Inflammatory macrophage treated with lipopolysaccharide for 1 hour (primary cell): ENCODE measurements at places on chromosomes 1 and 21.

- peak; percentile 56 for DNase-seq
Observed at GRCh38 chr1:205715628-205716027, 34.4 kb downstream of the NUCKS1 start.

- no peak for DNase-seq
Observed at GRCh38 chr1:175377394-175377793, 184.8 kb upstream of the KIAA0040 start.

DNA sequence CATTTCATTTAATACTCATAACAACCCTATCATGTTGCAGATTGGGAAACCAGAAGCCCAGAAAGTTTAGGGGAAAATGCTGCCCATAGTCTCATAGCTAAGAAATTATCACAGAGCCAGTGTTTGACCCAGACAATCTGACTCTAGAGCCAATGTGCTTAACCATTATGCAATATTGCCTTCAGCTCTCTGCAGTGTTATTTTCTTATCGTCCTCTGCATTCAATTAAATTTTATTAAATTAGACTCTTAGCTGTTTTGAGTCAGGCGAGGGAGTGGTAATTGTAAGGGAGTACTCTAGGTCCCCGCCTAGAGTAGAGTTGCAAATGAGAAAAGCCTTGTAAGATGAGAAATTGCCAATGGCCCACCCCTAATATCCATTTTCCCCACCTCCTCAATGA lies 191.1 kb downstream of the TTLL7 start:
- DNase-seq, result no peak

DNA sequence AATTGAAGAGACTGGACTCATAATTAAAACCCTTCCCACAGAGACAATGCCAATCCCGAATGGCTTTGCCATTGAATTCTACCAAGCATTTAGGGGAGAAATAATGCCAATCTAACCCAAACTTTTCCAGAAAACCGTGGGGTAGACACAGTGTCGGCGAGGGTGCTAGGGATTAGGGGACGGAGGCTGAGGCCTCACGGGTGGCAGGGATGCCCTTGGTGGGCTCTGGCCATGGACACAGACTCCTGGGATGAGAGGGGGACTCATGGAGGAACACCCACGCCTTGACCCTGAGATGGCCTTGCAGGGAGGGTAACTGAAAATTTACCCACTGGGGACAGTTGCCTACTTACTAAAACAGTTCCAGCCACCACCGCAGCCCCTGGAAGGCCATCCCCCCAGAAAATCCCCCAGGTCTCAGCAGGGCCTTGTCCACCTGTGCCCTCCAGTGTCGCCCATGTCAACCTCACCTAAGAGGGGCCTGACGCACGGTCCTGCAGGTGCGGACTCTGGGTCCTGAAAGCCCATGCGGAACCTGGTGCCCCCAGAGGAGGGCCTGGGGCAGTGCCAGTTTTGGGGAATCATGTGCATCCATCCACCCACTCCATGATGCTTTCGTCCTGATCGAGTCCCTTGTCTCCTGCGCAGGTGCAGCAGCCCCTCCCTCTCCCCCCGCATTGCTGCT lies 1.9 kb downstream of the KRTAP10-5 start:
- DNase-seq, result no peak

GRCh38 chr21:38384238-38384560 lies 114.1 kb downstream of the ERG start:
- no peak for DNase-seq

DNA sequence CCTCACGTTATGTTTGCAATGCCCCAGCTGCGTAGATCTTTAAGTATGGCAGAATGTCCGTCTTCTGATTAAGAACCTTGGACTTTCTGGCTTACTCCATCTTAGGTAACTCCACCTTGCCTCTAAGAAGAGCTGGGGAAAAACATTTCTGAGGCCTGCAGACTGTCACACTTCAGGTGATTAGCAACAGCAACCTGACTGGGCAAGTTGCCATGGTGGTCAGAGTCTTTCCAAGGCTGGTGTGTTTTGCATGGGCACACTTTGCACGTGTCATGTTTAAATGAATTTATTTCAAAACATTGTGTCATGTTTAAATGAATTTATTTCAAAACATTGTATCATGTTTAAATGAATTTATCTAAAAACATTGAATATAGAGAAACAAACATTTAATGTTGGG lies 811 bp downstream of the KPRP start:
- DNase-seq, result no peak

DNA sequence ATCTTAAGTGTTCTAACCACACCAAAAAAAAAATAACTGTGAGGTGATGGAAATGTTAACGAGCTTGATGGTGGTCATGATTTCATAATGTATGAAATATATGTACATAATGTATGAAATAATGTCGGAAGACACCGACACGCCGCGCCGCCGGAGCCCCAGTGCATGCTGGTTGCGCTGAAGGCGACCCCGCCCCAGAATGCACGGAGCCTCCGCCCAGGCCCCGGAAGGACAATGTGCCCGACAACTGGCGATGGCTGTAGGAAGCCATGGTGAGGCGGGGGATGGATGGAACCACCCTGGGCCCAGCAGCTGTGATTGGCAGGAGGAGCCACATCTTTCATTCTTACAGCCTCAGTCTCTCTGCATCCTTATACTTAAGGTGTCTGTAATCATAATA lies 7.4 kb downstream of the OR2T10 start:
- DNase-seq, result no peak

GRCh38 chr21:21996891-21997290 lies 998.7 kb downstream of the NCAM2 start:
- DNase-seq, result no peak

DNA sequence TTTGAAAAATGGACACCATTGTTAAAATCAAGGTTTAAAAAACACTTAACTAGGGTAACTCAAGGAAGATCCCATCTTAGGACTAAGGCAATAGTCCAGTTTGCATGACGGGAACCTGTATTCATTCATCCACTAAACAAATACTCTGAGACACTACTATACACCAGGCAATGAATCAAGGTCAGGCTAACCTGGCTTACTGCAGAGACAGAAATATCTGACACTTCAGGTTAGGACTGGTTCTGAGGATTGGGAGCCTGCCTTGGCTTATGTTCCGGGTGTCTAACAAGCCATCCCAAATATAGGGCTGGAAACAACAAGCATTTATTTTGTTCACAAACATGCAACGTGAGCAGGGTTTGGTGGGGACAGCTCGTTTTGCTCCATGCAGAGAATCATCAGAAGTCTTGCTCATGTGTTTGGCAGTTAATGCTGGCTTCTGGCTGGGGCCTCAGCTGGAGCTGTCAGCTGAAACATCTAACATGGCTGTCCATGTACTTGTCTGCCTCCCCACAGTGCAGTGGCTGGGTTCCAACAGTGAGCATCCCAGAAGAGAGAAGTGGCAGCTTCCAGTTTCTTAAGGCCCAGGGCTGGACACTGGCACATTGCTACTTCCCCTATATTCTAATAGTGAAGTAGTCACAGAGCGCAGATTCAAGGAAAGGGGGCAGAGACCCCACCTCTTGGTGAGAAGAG lies 37.0 kb upstream of the CAMK1G start:
- no peak for DNase-seq

DNA sequence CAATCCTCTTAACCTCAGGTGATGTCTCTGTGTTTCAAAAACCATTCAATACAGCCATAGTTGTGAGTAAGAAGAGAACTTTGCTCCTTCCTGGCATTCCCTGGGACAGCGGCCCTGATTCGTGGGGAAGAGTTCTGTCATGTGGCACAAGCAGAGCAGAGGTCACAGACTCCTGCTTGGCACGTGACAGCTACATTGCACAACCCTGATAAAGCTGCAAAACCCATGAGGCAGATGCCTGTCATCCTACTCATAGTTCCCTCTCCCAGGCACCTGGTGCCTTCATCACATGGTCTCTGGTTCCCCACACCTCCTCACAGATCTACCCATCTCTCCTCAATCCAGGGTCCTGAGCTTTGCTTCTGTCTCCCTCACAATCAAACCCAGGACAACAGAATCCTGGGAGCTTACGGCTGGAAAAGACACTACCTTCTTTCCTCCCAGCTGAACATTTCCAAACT lies 70.8 kb downstream of the PLPP3 start:
- DNase-seq, result peak; percentile 67

- no peak for DNase-seq
Observed at GRCh38 chr1:6448749-6449631, 17.0 kb downstream of the TNFRSF25 start.

DNA sequence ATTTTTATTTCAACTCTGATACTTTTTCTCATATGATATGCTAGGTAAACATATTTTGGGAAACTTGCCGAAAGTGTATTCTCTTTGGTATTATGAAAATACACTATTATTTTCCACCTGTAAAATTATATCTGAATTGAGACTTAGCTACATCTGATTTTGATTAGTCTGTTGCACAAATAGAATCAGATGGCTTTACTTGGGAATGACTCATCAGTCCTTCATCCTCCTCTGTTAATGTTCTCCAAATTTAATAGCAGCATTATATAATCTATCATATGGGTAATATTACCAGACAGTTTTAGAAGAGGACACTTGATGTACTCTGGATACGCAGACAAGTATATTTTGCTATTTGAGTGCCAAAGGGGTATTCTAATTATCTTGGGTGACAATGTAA lies 245.3 kb downstream of the CTH start:
- DNase-seq, result no peak

- DNase-seq, result no peak
Observed at GRCh38 chr1:2636733-2637132, 3.9 kb upstream of the MMEL1 start.

GRCh38 chr1:96934282-96934681 lies 212.7 kb downstream of the PTBP2 start:
- DNase-seq, result no peak

GRCh38 chr1:5053744-5054143 lies 399.3 kb downstream of the AJAP1 start:
- DNase-seq, result no peak

GRCh38 chr1:9065213-9065751 lies 4.2 kb downstream of the SLC2A5 start:
- DNase-seq, result no peak

DNA sequence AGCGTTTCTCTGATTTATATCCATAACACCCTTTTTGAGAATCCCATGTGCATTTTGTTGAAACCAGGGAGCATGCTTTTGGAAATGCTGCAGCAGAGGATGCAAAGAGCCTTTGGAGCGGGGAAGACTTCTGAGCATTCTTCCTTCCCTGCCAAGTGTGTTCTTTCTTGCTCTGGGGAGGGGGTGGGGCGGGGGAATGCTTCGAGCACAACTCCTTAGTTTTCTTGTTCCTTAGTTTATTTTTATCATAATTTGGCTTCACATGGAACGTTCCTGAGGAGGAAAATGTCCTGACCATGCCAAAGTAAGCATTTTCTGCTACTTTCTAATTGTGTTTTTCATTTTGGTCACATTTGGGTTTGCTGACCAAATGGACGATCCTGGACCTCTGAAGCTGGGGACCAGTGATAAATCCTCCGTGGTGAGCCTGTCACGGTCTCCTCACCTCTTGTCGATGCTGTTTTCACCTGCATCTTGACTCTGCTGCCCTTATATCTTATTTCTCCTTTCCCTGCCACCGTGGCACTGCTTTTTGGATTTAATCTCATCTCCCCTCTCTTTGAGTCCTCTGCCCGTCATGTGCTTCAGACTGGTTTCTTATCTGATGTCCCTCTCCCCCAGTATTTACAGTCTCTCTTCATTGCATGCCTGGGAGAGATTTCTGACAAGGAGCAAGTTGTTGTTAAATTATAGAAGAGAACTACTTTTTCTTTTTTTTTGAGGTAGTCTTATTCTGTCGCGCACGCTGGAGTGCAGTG lies 2.4 kb downstream of the CTPS1 start:
- no peak for DNase-seq

GRCh38 chr1:5720936-5721335 lies 271.3 kb downstream of the NPHP4 start:
- DNase-seq, result no peak

DNA sequence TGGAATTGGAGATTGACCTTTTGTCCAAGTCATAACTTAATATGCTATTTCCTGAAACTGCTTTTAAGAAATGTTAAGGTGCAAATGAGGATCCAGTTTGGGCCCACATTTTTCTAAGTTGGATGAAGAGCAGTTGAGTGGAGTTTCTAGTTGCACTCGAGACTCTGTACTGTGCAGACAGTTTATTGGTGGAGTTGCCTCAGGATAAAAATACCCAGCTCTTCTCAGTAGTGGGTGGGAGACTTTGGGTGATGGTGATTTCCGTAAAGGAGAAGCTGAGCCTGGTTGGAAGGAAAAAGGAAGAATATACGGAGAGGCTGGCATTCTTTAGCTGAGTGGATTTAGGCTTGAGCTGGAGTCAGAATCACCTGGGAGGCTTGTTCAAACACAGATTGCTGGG lies 49.9 kb downstream of the CAMTA1 start:
- no peak for DNase-seq

DNA sequence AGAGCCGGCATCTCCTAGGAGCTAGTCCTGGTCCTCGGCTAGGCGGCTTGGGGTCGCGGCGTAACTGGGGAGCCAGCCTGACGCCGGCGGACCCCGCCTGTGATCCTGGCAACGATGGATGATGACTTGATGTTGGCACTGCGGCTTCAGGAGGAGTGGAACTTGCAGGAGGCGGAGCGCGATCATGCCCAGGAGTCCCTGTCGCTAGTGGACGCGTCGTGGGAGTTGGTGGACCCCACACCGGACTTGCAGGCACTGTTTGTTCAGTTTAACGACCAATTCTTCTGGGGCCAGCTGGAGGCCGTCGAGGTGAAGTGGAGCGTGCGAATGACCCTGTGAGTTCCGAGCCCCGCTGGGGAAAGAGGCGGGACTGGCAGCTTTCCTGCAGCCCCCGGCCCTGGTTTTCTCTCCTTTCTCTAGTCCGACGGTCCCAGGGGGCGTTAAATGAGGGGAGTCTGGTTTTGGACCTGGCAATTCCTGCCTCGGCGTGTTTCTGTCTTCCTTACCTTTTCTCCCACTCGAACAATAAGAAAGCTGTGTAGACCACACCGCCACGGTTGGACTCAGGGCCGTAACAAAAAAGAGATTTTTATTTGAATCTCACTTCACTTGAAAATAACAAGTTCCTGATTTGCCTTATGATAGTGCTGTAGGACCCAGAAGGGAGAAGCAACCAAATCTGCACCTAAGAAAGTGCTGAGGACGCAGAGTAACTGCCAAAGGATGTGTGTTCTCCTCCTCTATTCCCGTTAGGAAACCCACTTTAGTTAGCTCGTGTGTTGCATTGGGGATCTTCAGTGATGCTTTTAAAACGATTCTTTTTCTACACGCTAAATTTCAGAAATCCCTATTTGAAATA lies at the start of gene SPRTN:
TSS of gene SPRTN (plus strand) at position 24 of the 859 bp plus-strand sequence. CDS start at position 115, 91 bp downstream.
- peak; percentile 13 for DNase-seq

- peak; percentile 13 for DNase-seq
Observed at GRCh38 chr1:157469752-157470675, 82.3 kb downstream of the FCRL5 start.

GRCh38 chr1:23838401-23838866 lies 13.2 kb upstream of the HMGCL start:
- DNase-seq, result peak; percentile 73

DNA sequence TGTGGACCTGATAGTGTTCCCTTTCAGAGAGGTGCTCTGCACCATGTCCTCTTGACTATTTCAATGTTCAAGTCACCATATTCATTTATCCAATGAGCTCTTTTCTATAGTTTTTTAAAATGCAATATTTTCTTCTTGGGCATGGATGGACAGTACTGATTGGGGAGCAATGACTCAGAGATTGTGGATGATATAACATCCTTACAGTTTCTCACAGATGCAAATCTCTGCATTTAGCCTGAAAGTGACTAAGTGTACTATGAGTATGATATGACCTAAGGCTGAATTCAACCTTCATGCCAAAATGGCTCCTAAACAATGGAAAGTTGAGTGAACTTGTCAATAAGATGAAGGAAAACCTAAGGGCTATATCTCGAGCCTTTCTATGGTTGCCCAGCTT lies 36.5 kb downstream of the C4BPA start:
- no peak for DNase-seq

GRCh38 chr1:979744-980072 lies 2.2 kb downstream of the PERM1 start:
- DNase-seq, result no peak

GRCh38 chr1:17013491-17014320 lies 2.0 kb upstream of the ATP13A2 start:
- peak; percentile 83 for DNase-seq
